ENCODE measurements at places on chromosomes 7 and 10.

DNA sequence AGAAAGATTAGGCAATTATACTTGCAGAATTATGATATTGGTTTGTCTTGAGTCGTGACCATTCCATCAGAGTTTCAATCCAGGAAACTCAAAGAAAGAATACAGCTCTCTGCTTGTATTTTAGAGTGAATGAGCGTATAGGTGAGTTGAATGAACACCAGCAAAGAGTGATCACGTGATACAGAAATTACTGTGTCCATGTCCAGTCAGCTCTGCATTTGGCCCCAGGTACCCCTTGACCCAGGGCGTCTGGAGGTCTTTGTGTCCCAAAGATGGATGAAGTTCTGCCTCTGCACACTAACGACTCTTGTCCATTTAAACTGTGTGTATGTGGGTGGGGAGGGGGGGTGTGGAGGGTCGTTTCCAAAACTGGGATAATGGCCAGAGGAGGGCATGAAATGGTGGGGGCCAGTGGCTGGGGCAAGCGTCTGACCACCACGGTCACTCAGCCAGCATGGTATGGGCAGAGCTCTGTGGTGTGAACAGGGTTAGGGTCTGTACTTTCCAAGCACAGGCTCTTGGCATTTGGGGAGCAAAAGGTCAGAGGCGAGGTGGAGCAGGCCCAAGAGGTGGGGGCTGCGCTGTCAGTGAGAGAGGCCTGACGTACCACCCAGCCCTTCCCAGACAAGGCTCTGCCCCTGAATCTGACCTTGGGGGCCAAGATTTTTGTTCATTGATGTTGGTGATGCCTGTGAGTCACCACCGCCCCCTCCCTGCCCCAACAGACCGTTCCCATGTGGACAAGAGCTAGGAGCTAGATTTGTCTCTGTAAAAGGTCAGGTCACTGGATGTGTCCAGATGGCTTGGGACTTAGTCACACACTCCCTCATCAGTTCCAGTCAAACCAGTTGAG is 1.4 kb downstream of the PTPRE start:
- no peak overlapping the region for H3K27ac ChIP-seq
- peak overlapping the region; percentile 68 for H3K4me3 ChIP-seq
- peaks cover 10% of the 10 kb centered on the region for H3K4me1 ChIP-seq
- no peaks in the 10 kb centered on the region for H3K36me3 ChIP-seq
- no peak for DNase-seq
- H3K27me3 ChIP-seq: peaks cover 8% of the 10 kb centered on the region

DNA sequence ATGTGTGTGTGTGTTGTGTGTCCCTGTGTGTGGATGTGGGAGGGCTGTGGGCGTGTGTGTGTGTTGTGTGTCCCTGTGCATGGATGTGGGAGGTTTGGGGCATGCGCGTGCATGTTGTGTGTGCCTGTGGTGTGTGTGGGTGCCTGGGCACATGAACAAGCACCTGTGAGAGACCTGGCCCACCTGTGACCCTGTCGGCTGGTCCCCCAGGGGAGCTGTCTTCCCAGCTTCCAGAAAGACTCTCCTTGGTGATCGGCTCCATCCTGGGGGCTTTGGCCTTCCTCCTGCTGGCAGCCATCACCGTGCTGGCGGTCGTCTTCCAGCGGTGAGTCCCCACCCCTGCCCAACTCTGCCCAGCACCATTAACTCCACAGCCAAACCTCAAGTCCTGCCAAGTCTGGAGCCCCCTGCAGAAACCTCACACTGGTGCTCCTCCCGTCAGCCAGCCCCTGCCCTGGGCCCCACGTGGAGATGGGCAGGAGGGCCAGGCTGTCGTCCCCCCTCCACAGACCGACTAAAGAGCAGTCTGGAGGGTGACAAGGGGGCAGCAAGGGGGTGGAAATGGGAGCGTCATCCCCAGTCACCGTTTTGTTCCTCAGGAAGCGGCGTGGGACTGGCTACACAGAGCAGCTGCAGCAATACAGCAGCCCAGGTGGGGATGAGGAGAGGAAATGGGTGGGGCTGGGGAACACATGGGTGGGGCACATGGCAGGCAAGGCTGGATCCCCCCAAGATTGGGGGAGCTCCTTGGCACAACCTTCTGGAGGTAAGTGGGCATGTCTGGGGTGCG is 12.7 kb downstream of the EPHB6 start:
- no peak for DNase-seq
- no peaks in the 10 kb centered on the region for H3K4me1 ChIP-seq
- no peaks in the 10 kb centered on the region for H3K27me3 ChIP-seq
- H3K4me3 ChIP-seq: no peak overlapping the region
- peaks cover 51% of the 10 kb centered on the region for H3K36me3 ChIP-seq

DNA sequence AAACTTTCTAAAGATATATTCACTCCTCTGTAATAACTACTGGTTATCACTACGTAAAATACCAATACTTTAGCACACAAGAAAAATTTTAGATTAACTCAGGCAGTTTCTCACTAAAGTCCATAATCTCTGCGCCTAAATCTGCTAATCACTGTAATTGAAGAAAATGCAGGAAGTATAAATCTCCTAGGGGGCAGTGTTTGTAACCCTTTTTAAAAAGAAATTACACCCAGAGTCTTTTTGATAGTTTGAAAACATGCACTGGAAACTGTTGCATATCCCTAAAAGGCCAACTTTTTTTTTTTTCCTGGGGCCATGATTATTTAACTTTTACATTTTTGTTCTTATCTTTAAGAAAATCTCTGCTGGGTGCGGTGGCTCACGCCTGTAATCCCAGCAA is 209.6 kb downstream of the KIAA1217 start:
- no peaks in the 10 kb centered on the region for H3K27me3 ChIP-seq
- no peak overlapping the region for H3K4me3 ChIP-seq
- H3K36me3 ChIP-seq: no peaks in the 10 kb centered on the region
- H3K4me1 ChIP-seq: no peaks in the 10 kb centered on the region
- no peak overlapping the region for H3K27ac ChIP-seq

GRCh38 chr10:3729397-3729976 is 55.5 kb downstream of the KLF6 start:
- no peaks in the 10 kb centered on the region for H3K4me1 ChIP-seq
- no peak overlapping the region for H3K27ac ChIP-seq
- H3K4me3 ChIP-seq: no peak overlapping the region
- H3K27me3 ChIP-seq: no peaks in the 10 kb centered on the region
- no peaks in the 10 kb centered on the region for H3K36me3 ChIP-seq

DNA sequence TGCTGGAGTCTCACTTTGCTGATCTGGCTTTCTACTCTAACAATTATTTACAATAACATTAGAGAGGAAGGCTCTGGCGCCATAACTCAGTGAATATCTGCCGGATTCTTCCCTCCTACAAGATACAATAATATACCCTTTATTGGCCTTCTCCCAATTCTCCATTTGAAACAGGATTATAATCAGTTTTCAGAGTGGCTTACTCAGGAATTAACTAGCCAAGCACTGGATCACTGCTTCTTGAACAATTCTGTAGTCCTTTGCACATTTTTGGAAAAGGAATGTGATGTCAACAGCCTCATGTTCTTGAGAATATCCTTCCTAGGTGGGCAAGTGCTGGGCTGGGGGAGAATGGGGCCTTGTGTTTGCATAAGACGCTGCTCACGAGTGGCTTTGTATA is 125.9 kb downstream of the HIPK2 start:
- no peak for DNase-seq
- no peaks in the 10 kb centered on the region for H3K27me3 ChIP-seq
- no peak overlapping the region for H3K27ac ChIP-seq
- no peaks in the 10 kb centered on the region for H3K36me3 ChIP-seq

DNA sequence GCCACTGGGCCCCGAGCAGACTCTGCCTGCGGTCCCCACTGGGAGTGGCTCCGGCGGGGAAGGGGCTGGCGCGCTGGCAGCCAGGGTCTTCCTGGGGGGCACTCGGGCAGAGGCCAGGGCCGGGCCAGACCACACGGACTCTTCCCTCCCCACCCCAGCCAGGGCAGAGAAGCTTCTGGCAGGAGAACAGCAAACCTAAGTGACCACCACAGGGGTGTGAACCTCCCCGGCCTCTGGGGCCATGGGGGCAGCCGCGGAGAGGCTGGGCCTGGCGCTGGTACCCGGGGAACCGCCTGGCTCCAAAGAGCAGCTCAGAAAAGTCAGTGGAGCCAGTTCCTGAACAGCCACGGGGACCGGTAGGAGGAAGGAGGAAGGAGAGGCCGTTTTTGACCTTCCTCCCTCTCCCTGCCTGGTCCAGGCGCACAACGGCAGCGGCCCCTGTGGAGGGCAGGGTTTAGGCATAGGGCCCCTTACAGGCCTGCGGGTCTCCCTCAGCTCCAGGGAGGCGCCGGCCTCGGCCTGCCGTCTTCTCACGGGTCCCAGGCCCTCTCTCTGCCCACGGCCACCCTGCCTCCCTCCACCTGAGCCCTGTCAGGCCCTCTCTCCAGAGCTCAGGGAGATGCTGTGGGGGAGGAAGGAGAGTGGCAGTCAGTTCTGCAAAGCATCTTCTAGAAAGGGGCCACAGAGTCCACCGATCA is 51.8 kb downstream of the TMEM209 start:
- H3K27ac ChIP-seq: no peak overlapping the region
- no peaks in the 10 kb centered on the region for H3K27me3 ChIP-seq
- H3K4me3 ChIP-seq: no peak overlapping the region
- no peaks in the 10 kb centered on the region for H3K36me3 ChIP-seq

- no peak overlapping the region for H3K4me3 ChIP-seq
- H3K4me1 ChIP-seq: no peaks in the 10 kb centered on the region
- no peaks in the 10 kb centered on the region for H3K27me3 ChIP-seq
- H3K36me3 ChIP-seq: no peaks in the 10 kb centered on the region
- no peak overlapping the region for H3K27ac ChIP-seq
These were observed 21.0 kb upstream of the GRB10 start for GRCh38 chr7:50803359-50804337.

- H3K4me1 ChIP-seq: no peaks in the 10 kb centered on the region
- H3K36me3 ChIP-seq: no peaks in the 10 kb centered on the region
- no peak overlapping the region for H3K4me3 ChIP-seq
- no peak overlapping the region for H3K27ac ChIP-seq
- no peaks in the 10 kb centered on the region for H3K27me3 ChIP-seq
- DNase-seq: no peak
These were observed 28.0 kb upstream of the ZNRF2 start for GRCh38 chr7:30256349-30256858.

GRCh38 chr10:59177836-59178235 is 1.4 kb downstream of the PHYHIPL start:
- H3K4me1 ChIP-seq: peaks cover 13% of the 10 kb centered on the region
- no peak for DNase-seq
- peaks cover 23% of the 10 kb centered on the region for H3K27me3 ChIP-seq

- H3K4me1 ChIP-seq: peaks cover 4% of the 10 kb centered on the region
- no peaks in the 10 kb centered on the region for H3K36me3 ChIP-seq
- no peaks in the 10 kb centered on the region for H3K27me3 ChIP-seq
- H3K4me3 ChIP-seq: no peak overlapping the region
These were observed 33.5 kb downstream of the CAMK2B start for GRCh38 chr7:44291733-44292419.

GRCh38 chr7:39614299-39614698 is 9.1 kb upstream of the RALA start:
- H3K36me3 ChIP-seq: no peaks in the 10 kb centered on the region
- no peak overlapping the region for H3K4me3 ChIP-seq
- no peaks in the 10 kb centered on the region for H3K27me3 ChIP-seq

DNA sequence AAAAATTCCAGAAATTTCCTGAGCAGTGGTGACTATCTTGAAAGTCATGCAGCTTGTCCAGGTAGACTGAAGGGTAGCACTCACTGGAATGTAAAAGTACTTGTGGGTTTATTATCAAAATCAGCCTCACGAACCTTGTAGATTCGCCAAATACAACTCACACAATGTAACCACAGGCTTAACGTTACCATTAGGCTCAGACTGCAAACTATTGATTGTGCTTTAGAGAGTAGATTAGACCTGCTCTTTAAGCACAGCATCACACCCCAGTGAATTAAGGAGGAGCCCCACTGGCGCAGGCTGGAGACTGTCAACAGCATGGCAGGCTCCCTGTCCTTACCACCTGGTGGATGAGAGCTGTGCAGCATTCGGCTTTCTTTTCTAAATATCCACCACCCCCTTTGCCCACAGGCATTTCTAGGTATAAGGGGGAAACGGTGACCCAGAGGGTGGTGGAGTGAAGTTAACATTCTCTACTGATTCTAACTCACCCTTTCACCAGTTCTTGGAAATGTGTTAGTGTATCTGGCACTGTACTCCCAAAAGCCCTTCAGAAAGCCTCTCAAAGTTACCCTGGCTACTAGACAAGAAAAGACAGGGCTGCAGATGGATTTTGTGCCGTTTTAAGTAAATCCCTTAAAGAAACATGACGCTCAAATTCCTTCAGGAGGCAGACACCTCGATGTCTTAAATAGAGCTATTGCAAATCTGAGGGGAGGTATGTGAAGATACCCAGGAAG is 56.6 kb downstream of the GSDME start:
- H3K4me1 ChIP-seq: peaks cover 12% of the 10 kb centered on the region
- H3K27me3 ChIP-seq: peaks cover 4% of the 10 kb centered on the region
- DNase-seq: peak; percentile 41
- no peaks in the 10 kb centered on the region for H3K36me3 ChIP-seq
- no peak overlapping the region for H3K4me3 ChIP-seq
- H3K27ac ChIP-seq: no peak overlapping the region

GRCh38 chr7:74284781-74285259 is 4.4 kb upstream of the CLIP2 start:
- no peak overlapping the region for H3K27ac ChIP-seq
- no peaks in the 10 kb centered on the region for H3K36me3 ChIP-seq
- peaks cover 45% of the 10 kb centered on the region for H3K4me1 ChIP-seq
- H3K27me3 ChIP-seq: no peaks in the 10 kb centered on the region
- no peak overlapping the region for H3K4me3 ChIP-seq
- no peak for DNase-seq
